ENCODE measurements at places on chromosomes 13 and 19.

DNA sequence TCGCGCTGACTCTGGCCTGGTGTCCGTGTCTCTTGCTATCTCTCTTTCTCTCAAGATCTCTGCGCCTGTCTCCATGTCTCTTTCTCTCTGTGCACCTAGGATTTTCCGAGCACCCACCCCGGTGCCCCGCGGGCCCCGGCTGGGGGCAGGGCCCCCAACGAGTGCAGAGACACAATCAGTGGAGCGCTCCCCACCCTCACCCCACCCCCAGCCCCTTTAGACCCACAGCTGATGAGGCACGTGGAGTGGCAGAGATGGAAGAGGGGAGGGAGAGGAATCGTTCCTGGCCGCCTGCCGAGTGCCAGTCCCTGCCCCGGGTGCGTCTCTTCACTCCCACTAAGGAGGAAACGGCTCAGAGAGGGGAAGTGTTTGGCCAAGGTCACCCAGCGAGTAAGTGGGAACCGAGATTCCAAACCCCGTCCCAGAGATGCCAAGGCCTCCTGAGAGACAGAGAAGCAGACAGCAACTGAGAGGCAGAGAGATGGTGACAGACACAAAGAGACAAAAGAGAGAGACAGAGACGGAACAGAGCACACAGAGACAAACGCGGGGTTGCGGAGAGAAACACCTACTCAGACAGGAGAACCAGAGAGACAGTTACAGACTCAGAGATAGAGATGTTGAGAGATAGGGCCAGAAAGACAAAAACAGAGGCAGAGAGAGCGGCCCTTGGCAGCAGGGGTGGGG lies 626 bp upstream of the BCL3 start:
- DNase-seq = no peak

DNA sequence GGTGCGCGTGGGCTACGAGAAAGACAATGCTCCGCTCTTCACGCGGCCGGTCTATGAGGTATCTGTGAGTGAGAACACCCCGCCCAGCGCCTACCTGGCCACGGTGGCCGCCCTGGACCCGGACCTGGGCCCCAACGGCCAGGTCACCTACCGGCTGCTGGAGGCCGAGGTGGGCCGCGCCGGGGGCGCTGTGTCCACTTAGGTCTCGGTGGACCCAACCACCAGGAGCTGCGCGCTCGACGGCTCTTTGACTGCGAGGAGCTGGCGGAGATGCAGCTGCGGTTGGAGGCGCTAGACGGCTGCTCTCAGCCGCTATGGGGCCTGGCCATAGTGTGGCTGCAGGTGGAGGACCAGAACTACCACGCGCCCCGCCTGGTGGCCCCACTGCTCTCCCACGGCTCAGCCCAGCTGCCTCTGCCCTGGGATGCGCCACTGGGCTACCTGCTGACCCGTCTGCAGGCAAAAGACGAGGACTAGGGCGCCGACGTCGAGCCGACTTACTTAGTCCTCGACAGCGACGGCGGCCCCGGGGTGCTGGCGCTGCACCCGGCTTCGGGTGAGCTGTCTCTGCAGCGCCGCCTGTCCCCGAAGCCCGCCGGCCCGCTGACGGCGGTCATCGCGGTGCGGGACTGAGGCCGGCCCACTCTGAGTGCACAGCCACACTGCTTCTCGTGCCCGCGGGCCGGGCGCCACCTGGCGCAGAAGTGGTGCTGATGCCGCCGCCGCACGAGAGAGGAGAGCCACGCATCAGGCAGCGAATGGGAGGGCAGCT lies 173.0 kb downstream of the OLFM4 start:
- DNase-seq = no peak

- DNase-seq = no peak
Measured at GRCh38 chr19:8335343-8336071, 7.6 kb downstream of the KANK3 start.

GRCh38 chr19:10295305-10295846 lies 5.6 kb downstream of the ICAM5 start:
- DNase-seq = no peak

DNA sequence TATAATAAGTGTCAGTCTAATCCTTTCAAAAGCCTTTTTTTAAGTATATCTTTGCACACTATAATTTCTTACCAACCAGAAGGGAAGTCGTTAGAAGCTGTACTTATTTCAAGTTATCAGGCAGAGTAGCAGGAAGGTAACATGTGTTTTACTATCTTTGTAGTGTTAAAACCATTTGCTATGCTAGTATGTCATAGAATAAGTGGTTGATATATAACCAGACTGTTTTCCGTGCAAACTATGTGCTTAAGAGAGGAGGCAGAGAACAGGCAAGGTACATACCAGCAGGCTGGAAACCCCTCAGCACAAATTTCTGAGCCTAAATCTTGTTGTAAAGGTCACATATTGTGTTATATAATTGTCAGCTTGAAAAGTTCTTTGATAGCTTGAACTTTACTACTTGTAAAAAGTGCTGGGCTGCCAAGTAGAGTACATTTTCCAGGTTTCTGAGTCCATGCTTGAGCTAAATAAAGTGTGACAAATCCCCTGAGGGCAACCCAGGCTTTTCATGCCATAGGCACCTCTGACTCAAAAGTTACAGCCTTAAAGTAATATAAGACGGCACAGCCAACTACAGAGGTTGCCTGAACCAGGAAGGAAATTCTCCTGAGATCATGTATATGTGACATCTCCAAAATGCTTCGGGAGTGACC lies 1297.4 kb downstream of the PCDH9 start:
- DNase-seq = no peak

GRCh38 chr13:41458761-41459431 lies 1.5 kb downstream of the RGCC start:
- no peak for DNase-seq

GRCh38 chr19:50750010-50750409 lies 20.3 kb upstream of the GPR32 start:
- no peak for DNase-seq

DNA sequence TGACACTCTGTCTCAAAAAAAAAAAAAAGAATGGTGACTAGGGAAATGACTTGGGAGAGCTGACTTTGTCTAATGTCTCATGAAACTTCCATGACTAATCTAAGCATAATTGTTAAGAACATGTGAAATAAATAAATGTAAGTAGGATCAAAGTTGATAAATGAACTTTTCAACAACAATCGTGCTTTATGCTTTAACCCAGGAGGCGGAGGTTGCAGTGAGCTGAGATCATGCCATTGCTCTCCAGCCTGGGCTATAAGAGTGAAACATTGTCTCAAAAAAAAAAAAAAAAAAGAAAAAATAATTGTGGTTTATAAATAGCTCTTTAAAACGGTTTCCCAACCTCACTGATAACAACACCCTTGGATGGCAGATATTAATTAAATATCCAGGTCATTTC lies 12.9 kb upstream of the AKT2 start:
- DNase-seq = no peak

- peak; percentile 22 for DNase-seq
Measured at GRCh38 chr13:40445557-40445990, 220.9 kb downstream of the FOXO1 start.

DNA sequence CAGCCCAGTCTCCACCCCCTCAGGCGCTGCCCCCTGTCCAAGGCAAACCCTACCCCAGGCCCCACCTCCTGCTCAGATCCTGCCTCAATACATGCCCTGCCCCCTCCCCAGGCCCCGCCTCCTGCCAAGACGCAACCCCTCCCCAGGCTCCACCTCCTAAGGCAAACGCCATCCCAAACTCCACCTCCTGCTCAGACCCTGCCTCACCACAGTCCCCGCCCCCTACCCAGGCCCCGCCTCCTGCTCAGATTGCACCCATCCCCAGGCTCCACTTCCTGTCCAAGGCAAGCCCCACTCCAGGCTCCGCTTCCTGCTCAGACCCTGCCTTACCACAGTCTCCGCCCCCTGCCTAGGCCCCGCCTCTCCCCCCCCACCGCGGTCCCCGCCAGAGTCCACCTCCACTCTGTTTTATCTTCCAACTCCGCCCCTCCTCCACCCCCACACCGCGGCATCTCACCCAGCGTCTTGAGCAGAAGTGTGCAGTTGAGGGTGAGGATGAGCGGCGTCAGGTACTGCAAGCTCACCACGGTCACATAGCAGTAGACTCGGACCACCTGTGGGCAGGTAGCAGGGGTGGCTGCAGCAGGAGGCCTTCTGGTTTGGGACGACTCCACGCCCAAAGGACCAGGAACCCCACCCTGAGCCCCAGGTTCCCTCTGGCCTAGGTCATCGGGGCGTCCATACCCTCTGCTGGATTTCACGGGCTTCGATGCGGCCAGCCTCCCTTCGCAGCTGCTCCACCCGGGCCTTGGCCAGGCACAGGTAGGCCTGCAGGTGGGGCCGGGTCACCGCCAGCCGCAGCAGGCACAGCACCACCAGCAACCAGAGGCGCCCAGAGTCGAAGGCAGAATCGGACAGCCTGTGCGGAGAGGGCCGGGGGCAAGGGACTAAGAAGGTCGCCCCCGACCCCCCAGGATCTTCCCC lies 17.7 kb downstream of the TMEM161A start:
- no peak for DNase-seq

DNA sequence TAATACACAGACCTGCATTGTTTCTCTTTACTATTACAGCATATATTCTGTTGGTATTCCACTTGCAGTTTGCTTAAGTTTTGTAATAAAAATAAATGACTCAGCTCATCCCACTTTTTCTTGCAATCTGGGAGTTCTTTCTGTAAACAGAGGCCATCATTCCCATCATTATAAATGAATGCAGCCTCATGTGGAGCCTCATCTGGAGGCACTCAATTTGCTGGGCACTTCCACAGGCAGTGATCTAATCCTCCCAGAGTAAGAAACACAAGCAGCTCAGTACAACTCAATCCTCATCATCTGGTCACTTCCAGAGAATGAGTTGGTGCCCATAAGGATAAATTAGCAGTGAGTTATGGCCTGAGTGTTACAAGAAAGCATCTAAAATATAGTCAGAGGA lies 2801.9 kb downstream of the PCDH9 start:
- DNase-seq = no peak

GRCh38 chr13:101150998-101151397 lies 265.3 kb downstream of the NALCN start:
- no peak for DNase-seq

DNA sequence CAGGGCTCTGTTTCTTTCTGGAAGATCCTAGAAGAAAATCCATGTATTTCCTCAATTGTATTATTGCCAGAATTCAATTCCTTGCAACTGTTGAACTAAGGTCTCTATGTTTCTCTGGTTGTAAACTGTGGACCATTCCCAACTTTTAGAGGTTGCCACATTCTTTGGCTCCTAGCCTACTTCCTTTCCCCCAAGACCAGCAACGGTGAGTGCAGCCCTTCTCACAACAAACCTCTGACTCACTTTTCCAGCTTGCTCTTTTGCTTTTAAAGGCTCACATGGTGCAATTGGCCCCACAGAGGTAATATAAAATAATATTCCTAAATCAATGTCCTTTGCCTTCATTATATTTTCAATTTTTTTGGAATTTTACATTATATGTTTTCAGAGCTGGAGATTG lies 371.3 kb downstream of the SLITRK5 start:
- DNase-seq = no peak

- no peak for DNase-seq
Measured at GRCh38 chr19:57870225-57870624, 18.6 kb downstream of the ZNF814 start.

DNA sequence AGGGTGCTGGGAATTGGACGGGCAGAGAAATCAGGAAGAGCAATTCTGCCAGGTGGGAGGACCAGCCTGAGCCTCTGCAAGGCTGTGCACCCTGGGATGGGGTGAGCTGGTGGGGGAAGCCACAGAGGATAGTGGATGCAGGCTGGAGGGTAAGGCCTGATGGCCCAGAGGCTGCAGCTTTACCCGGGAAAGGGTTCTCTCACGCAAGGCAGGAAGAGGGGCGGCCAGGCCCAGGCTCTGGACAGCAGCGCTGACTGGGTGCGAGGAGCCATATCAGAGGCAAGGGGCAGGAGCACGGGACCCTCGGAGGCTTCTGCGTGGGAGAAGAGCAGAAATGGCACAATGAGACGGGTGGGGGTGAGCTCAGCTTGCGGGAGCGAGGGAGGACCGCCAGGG lies 104.6 kb downstream of the SOX1 start:
- DNase-seq = no peak

- no peak for DNase-seq
Measured at GRCh38 chr13:114056205-114057013, 76.0 kb downstream of the RASA3 start.

DNA sequence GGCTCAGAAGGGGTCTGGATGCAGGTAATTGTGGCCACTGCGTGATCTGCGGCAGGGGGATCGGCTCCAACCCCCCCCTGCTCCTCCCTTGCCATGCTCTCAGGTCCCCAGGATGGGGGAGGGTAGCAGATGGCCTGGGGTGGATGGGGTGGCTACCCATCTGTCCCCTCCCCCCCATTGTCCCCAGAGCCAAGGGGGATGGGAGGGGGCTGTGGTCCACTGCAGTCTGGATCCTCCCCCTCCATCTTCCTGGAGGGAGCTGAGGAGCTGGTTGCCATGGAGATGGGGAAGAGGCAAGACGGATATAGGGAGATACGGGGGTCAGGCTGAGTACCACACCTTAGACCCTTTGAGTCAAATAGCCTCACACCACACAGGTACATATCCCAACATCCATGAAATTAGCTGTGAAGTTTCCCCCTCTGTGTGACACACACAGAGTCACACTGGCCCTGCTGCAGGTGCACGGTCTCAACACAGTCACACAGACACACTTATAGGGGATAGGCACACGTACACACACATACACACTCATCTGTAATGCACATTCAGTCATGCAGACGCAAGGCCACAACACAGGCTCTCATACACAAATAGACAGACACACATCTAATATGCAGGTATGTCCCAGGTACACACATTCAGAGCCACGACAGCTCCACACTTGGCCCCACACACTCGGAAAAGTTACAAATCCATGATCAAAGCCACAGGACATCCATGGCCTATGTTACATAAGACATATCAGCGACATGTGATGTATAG lies 1.8 kb upstream of the NOVA2 start:
- no peak for DNase-seq

DNA sequence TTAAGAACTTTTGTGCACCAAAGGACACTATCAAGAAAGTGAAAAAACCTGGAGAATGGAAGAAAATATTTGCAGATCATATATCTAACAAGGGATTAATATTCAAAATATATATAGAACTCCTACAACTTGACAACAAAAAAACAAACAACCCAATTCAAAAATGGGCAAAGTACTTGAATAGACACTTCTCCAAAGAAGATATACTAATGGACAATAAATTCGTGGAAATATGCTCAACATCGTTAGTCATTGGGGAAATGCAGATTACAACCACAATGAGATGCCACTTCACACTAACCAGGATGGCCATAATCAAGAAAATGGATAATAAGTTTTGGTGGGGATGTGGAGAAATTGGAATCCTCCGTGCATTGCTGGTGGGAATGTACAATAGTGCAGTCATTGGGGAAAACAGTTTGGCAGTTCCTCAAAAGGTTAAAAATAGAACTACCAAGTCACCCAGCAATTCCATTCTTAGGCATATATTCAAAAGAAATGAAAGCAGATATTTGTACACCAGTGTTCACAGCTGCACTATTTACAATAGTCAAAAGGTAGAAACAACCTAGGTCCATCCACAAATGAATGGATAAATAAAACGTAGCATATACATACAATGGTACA lies 2.2 kb upstream of the LSR start:
- no peak for DNase-seq

GRCh38 chr19:57249329-57249728 lies 8.9 kb downstream of the ZNF805 start:
- DNase-seq = no peak

Measured in HS-5 (cell line).